NCI-H2107 (cell line): ENCODE measurements at places on chromosomes 12 and 14.

GRCh38 chr12:6888360-6888759 is 15.3 kb upstream of the SPSB2 start:
- DNase-seq: no peak

- DNase-seq: no peak
Measured at GRCh38 chr14:69696204-69696527, 70.8 kb upstream of the SRSF5 start.

- no peak for DNase-seq
Measured at GRCh38 chr14:59428581-59429012, 36.6 kb downstream of the GPR135 start.

- DNase-seq: no peak
Measured at GRCh38 chr12:94025068-94025467, 123.3 kb upstream of the PLXNC1 start.

DNA sequence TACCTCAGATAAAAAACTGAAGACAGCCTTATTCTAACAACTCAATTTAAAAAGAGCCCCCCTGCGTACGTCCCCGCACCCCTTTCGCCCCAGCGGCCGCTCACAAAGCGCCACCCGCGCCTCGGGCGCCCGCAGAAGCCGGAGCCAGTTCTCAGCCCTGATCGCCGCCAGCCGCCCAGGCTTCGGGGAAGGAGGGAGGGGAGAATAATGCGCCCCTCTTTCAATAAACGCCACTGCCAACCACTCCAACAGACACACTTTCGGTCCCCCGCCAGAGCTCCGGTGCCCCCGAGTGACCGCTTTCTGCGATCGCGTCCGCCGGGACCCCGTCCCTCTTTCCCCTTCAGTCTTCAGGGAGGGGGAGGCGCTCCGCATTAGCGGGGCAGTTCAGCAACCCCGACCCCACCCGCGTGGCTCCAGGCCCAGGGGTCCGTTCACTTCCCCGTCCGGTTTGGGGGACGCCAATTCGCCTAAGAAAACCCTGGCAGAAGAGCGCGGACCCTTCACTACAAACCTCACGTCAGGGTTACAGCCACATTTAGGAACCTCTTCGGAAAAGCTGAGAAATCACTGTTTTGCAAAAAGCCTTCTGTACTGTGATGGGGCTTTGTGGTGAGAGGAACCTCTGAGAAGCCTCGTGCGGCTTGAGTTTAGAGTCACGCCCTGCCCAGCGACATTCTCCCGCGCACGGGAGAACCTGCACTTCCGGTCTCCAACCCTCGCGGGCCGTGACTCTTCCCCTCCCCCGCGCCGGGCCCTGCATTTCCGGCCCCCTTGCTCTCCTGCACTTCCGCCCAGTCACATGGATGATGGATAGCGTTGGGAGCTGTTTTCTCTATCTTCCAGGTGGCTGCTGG is 18.7 kb downstream of the FOXG1 start:
- no peak for DNase-seq

- no peak for DNase-seq
Measured at GRCh38 chr12:131565267-131566015, 145.4 kb upstream of the SFSWAP start.

DNA sequence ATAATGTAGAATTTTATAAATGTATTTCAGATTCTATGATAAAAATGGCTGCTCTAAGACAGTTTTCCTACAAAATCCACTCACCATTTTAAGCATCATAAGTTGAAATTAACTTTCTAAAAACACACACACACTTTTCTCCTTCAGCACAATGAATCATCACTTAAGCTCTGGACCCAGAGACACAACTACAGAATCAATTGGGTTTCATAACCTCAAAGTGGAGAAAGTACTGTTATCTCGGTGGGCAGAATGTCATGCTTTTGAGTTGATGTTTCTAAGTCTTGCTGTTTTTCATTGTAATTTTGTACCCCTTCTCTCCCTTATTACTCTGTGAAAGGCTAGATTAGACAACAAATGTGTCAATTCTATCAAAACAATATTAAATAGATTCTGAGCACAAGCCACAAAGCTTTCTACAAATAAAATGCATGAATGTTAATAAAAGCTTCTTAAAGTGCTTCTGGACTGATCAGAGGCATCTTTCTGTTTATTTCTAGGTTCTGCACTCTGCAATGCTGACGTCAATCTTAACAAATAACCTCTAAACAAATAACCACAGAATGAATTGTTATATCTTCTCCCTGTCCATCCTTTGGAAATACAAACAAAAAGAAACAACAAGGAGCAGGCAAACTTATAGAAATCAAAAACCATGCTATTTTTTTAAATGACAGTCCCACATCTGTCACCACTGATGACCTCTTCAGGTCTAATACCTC is 8.2 kb downstream of the IPO8 start:
- DNase-seq: no peak

DNA sequence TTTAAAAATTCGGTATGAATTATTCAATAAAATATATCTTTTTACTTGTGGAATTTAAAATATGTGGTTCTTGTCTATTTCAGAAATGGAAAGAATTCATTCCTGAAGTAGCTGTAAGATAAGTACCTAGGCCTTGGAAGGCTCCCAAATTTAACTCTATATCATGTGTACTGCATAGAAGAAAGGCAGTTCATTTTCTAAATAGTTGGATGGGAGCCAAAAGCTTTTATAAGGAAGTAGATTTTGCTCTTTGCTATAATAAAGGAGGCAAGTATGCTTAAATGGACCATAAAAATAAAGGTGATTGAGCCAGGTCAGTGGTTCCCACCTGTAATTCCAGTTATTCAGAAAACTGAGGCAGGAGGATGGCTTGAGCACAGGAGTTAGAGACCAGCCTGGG is 187.5 kb downstream of the ATXN7L3B start:
- DNase-seq: no peak

DNA sequence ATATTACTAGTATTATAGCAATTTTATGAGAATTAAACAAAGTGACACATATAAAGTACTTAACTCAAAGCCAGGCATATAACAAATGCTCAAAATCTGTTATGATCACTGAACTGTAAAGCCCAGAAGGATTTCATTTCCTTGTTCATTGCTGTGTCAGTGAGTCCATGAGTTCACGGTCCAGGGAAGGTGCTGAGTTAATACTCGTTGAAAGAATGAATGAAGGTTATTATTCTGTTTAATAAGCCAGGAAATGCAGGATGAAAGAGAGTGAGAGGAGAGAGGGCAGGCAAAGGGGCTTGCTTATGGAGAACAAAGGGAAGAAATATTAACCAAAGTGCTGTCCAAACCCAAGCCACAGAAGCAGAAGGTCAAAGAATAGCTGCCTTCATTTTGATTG is 40.2 kb upstream of the NT5DC3 start:
- DNase-seq: no peak

- DNase-seq: no peak
Measured at GRCh38 chr14:68734231-68734732, 58.6 kb downstream of the ZFP36L1 start.

GRCh38 chr14:106134886-106135285 is 608.5 kb downstream of the TMEM121 start:
- no peak for DNase-seq

DNA sequence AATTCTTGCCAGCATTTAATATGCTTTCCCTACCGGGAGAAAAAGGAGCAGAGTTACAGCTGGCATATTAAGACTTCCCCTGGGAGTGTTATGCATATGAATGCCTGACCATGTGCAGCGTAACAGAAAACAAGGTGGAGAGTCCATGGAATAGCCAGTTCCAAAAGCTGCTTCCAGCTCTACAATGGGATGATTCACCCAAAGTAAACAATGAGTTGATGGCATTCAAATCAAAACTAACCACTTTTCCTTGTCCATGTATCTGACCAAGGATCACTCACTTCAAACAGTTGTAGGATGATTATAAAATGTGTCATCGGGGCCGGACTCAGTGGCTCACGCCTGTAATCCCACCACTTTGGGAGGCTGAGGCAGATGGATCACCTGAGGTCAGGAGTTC is 48.1 kb upstream of the BICDL1 start:
- DNase-seq: no peak

GRCh38 chr12:79933532-79934264 is 1.2 kb downstream of the PPP1R12A start:
- no peak for DNase-seq

DNA sequence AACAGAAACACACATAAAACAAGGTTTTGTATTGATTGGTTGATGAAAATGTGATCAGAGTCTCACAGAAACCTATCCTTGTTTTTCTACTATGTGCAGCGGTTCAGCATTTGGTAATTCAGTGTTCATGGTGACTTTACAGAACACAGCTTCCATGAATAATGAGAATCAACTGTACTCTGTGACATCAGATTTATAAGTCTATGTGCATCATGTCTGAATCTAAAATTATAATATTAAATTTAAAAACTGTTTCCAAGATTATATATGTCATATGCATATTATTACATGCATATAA is 104.3 kb downstream of the SLC16A7 start:
- no peak for DNase-seq

GRCh38 chr12:132461526-132461925 is 28.4 kb upstream of the FBRSL1 start:
- DNase-seq: no peak

GRCh38 chr14:86884498-86884897 is 1108.5 kb downstream of the GALC start:
- no peak for DNase-seq

GRCh38 chr12:29769162-29769858 is 14.4 kb downstream of the TMTC1 start:
- DNase-seq: no peak

DNA sequence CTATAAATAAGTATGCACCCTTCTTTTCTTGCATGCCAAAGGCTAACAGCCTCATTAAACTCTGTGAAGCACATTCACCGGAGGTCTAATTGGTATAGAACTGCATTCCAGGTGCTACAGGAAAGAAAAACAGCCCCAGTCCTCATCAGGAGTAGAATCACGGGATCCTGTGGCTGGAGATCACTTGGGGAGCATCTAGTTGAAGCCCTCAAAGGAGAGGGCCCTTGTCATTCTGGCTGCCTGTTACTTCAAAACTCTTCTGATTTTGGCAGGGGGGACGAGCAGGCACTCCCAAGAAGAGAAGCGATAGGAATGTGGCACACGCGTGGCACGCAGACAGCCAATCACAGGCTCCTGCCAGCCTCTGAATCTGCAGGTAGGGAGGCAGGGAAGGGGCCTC is 154.4 kb downstream of the TTC7B start:
- peak; percentile 40 for DNase-seq

DNA sequence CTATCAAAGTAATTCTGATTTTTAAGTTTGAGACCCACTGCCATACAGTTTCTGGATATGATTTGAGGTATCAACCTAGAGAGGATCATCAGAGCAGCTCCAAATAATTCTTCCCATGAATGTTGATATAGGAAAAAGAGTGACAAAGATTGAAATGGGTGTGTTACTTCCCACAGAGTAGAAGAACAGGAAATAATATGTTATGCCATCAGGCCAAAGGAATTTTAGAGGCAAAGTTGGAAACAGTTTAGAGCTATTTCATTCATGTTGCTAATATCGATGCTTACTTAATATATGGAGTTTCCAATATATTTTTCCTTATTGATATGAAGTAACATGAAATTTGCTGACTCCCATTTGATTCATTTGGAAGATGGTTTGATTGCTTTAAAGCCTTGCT is 8.9 kb upstream of the MSRB3 start:
- DNase-seq: no peak

- DNase-seq: no peak
Measured at GRCh38 chr14:91918186-91918883, 29.2 kb downstream of the FBLN5 start.

GRCh38 chr12:42539696-42540095 is 49.9 kb downstream of the PRICKLE1 start:
- DNase-seq: no peak

GRCh38 chr12:124730455-124730932 is 133.2 kb downstream of the SCARB1 start:
- DNase-seq: no peak
